ENCODE measurements at places on chromosomes 12 and 14.
A peak's percentile ranks its signal among the peaks of the same experiment; 100 is the strongest.

- DNase-seq, result peak; percentile 44
These were observed 3.2 kb upstream of the ZNF839 start for GRCh38 chr14:102316338-102316742.

- no peak for DNase-seq
These were observed 4.6 kb upstream of the PAPOLA start for GRCh38 chr14:96497586-96497985.

- DNase-seq, result no peak
These were observed 46.5 kb upstream of the PTCSC3 start for GRCh38 chr14:36222952-36223468.

DNA sequence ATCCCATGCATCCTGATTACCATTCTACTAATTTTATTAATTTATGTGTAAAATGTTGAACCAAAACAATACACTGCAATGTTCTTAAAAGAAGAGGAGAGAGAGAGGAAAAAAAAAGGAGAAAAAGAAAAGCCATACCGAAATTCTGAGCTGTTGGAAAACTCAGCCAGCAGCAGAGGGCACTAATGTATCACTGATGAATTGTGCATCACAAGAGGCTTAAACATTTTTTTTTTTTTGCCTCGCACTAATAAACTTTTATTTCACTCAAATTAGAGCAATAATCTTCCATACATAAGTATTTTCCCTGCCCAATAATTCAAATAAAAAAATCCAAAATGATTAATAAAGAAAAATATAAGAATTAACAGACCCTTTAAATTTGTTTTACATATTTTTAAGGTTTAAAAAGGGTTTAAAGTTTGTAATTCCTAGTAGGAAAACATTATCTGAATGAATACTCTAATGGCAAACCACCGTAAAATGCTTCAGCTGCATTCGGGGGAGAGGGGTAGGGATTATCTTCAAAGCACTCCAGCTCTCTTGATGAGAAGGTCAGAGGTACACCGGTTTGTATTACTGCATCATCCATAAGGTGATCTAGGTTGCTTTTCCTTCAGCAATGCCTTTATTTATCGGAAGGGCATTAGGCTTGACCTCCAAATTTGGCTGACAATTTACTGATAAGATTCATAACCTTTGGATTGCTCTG is 41.9 kb downstream of the ATP23 start:
- peak; percentile 12 for DNase-seq

- no peak for DNase-seq
These were observed 59.3 kb upstream of the FAM222A start for GRCh38 chr12:109654357-109654756.

- DNase-seq, result no peak
These were observed 1.2 kb upstream of the AMIGO2 start for GRCh38 chr12:47080725-47081502.

Data from HepG2 (cell line).